ENCODE measurements at places on chromosomes 5 and 9. TPM values are rescaled to one million over a fixed set of nuclear protein-coding genes. Genes with fewer than 3 reads are reported as not detected.

DNA sequence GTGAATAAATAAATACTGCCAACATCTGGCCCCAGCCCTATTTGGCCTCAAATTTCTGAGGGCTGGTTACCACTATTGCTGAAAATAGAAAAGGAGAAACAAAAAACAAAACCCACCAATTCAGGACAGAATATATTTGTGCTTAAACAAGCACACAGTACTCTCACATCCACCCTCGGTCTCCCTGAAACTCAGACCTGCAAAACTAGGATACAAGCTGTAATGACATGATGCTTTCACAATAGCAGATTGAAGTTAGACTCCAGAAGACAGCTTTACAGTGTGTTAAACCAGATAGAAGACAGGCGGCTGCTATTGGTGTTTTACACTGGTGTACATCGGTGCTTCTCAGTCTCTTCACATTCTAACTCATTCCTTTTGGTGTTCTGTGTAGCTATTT is 214.9 kb upstream of the DMRT1 start:
- peaks cover 44% of the 10 kb centered on the region for H3K4me1 ChIP-seq
- no peak overlapping the region for H3K27ac ChIP-seq
- H3K27me3 ChIP-seq = peaks cover 2% of the 10 kb centered on the region
- H3K4me3 ChIP-seq = peak overlapping the region; percentile 73
- no peak for DNase-seq

DNA sequence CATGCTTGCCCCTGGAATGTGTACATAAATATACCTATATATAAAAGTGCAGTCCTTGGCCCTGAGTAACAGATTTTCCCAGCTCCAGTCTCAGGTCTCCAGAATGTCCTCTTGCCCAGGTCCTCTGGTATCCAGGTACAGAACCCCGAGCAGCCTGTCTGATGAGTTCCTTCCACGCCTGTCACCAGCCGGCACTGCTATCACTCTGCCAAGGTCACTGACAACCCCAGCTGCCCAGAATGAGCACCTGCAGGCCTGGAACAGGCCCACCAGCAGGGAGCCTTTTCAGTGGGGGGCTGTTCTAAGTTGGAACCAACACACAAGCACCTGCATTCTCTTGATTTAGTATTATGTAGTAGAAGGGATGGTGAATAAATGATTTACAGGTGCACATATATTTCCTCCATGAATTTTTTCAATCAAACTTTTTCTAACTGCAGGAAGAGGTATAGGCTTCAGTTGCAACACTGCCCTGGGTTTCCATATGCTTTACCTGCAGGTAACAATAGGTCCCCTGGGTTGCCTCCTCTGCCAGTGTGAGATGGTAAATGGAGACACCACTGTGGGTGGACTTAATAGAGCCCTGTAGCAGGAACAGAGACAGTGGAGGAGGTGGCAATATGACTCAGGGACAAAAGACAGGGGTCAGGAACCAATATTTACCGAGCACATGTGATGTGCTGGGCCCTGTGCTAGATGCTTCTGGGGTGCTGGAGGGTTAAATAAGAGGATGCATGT is 291.9 kb downstream of the SPOCK1 start:
- H3K4me3 ChIP-seq = no peak overlapping the region
- peaks cover 61% of the 10 kb centered on the region for H3K4me1 ChIP-seq
- no peaks in the 10 kb centered on the region for H3K27me3 ChIP-seq
- H3K27ac ChIP-seq = no peak overlapping the region
- no peak for DNase-seq

GRCh38 chr9:36396985-36397384 is 3.1 kb downstream of the RNF38 start:
- no peak for DNase-seq
- peaks cover 37% of the 10 kb centered on the region for H3K4me1 ChIP-seq
- peaks cover 5% of the 10 kb centered on the region for H3K36me3 ChIP-seq
- peaks cover 4% of the 10 kb centered on the region for H3K27me3 ChIP-seq
- H3K4me3 ChIP-seq = no peak overlapping the region

DNA sequence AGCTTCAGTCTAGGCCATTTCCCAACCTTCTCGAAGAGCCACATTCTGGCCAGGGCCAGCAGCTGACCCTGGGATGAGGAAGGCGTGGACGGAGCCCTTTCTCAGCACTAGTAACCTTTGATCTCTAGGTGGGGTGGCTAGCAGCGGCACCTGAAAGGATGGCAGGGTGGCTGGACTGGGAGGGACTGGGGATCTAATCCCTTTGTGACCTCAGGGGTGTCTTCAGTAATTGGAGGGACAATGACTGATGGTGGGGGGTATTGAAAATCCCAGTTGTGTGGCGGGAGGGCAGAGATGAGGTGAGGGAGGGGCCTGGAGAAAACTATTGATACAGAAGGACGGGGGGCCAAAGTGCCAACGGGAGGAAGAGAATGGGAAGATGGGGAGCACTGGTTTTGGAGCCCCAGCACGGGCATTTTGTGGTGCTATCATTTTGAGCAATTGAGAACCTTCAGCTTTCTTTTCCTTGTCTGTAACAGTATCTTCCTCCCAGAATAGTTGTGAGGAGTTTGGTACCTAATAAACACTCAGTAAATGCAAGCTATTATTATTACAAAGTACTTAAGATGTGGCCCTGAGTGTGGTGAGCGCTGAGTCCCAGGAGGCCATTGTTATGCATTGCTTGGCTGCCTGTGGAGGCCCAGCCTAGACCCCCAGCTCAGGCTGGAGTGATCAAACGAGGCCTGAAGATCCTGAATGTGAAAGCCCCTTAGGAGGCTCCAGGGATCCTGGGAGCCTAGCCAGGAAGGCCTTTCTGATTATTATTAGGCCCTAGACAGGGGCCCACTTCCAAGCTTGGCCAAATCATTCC is 37.3 kb upstream of the UBE2D2 start:
- no peak for DNase-seq
- H3K36me3 ChIP-seq = no peaks in the 10 kb centered on the region
- H3K4me1 ChIP-seq = peaks cover 4% of the 10 kb centered on the region
- H3K27ac ChIP-seq = no peak overlapping the region
- no peaks in the 10 kb centered on the region for H3K27me3 ChIP-seq

- no peaks in the 10 kb centered on the region for H3K27me3 ChIP-seq
- no peaks in the 10 kb centered on the region for H3K4me1 ChIP-seq
- H3K4me3 ChIP-seq = no peak overlapping the region
- no peak overlapping the region for H3K27ac ChIP-seq
- H3K36me3 ChIP-seq = peaks cover 17% of the 10 kb centered on the region
These were observed 195.5 kb downstream of the COMMD10 start for GRCh38 chr5:116280149-116280803.

Gene TAF9
- 88.1 TPM for total RNA-seq

Gene FAM163B
- not detected for total RNA-seq

Gene WDR38
- not detected for total RNA-seq

Data from HFFc6 (cell line).